Aorta (tissue), 5 donors: ENCODE measurements at places on chromosomes 4 and X. TPM values are rescaled to one million over a fixed set of nuclear protein-coding genes. Genes with fewer than 3 reads are reported as not detected.
A peak's percentile ranks its signal among the peaks of the same experiment; 100 is the strongest.

The SLITRK2 gene
- 0.88 TPM for total RNA-seq

GRCh38 chr4:186027405-186027804 lies 41.6 kb upstream of the TLR3 start:
- no peak overlapping the region for H3K4me3 ChIP-seq
- H3K36me3 ChIP-seq = no peaks in the 10 kb centered on the region
- no peaks in the 10 kb centered on the region for H3K27me3 ChIP-seq
- H3K27ac ChIP-seq = peak overlapping the region; percentile 64
- peaks cover 5% of the 10 kb centered on the region for H3K4me1 ChIP-seq

The XAGE1A gene
- total RNA-seq = not detected

DNA sequence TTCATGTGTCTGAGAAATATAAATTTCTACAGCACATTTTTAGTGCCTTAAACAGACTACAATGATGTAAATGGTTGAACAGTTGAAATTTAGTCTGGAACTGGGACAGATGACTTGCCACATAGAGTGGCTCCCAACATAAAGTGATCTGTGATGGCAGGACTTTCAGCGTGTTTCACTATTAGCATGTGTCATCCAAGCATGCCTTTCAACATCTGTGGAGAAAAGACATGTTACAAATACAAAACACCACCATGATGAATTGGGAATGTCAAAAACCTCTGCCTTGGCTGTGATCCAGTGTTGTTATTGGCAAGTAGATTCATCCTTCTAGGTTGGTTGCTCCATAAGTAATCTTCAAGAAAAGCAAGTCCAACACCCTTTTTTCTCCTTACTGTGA lies 348.7 kb downstream of the MAPK10 start:
- H3K4me3 ChIP-seq = no peak overlapping the region
- no peak for DNase-seq
- peaks cover 6% of the 10 kb centered on the region for H3K4me1 ChIP-seq
- H3K27ac ChIP-seq = no peak overlapping the region
- no peaks in the 10 kb centered on the region for H3K36me3 ChIP-seq

GRCh38 chr4:154349829-154350228 lies 141.8 kb downstream of the DCHS2 start:
- DNase-seq = no peak
- no peak overlapping the region for H3K27ac ChIP-seq
- no peaks in the 10 kb centered on the region for H3K36me3 ChIP-seq
- no peaks in the 10 kb centered on the region for H3K27me3 ChIP-seq
- no peak overlapping the region for H3K4me3 ChIP-seq
- no peaks in the 10 kb centered on the region for H3K4me1 ChIP-seq

- no peak overlapping the region for H3K27ac ChIP-seq
- H3K36me3 ChIP-seq = no peaks in the 10 kb centered on the region
- H3K4me1 ChIP-seq = no peaks in the 10 kb centered on the region
- H3K4me3 ChIP-seq = no peak overlapping the region
- DNase-seq = no peak
Observed at GRCh38 chr4:6692806-6693205, 872 bp upstream of the S100P start.

The VCX3A gene
- total RNA-seq = not detected

GRCh38 chr4:159443975-159444374 lies 341.1 kb downstream of the RAPGEF2 start:
- H3K27ac ChIP-seq = no peak overlapping the region
- no peaks in the 10 kb centered on the region for H3K4me1 ChIP-seq

GRCh38 chr4:23897564-23898109 lies 7.8 kb upstream of the PPARGC1A start:
- H3K36me3 ChIP-seq = no peaks in the 10 kb centered on the region
- no peak overlapping the region for H3K4me3 ChIP-seq
- no peaks in the 10 kb centered on the region for H3K4me1 ChIP-seq
- H3K27me3 ChIP-seq = no peaks in the 10 kb centered on the region
- DNase-seq = no peak
- no peak overlapping the region for H3K27ac ChIP-seq

- no peaks in the 10 kb centered on the region for H3K27me3 ChIP-seq
- no peaks in the 10 kb centered on the region for H3K4me1 ChIP-seq
- no peak overlapping the region for H3K4me3 ChIP-seq
- DNase-seq = peak; percentile 79
- H3K27ac ChIP-seq = no peak overlapping the region
- H3K36me3 ChIP-seq = no peaks in the 10 kb centered on the region
Observed at GRCh38 chrX:12955882-12956703, 18.8 kb upstream of the TMSB4X start.

The PACRGL gene
- 18.7 TPM for total RNA-seq

GRCh38 chrX:120559804-120560203 lies 958 bp downstream of the CUL4B start:
- H3K36me3 ChIP-seq = no peaks in the 10 kb centered on the region
- DNase-seq = no peak
- H3K4me3 ChIP-seq = peak overlapping the region; percentile 58
